RWPE1 (cell line): ENCODE measurements at places on chromosomes 16 and 17.

DNA sequence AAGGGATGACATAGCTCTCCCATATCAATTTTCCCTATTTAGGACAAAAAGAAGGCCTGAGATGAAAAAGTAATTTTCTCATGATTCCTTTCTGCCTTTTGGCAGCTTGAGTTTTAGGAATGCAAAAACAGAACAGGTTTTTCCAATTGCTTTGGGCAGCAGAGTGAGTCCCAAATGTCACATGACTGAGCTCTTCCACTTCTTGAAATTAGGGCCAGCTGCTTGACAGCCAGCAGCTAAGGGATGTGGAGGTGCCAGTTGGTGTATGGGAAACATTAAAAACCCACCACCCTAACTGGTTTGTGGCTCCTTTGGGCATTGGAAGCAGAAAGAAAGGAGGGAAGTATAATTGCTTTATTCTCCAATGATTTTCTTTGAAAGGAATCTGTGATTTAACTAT is 133.8 kb upstream of the FAM20A start:
- DNase-seq = no peak

- peak; percentile 44 for DNase-seq
Observed at GRCh38 chr16:15765880-15766279, 90.9 kb downstream of the MYH11 start.

GRCh38 chr17:65155622-65156021 is 18.5 kb downstream of the RGS9 start:
- no peak for DNase-seq

- DNase-seq = no peak
Observed at GRCh38 chr17:78184351-78184750, 2.5 kb downstream of the TK1 start.

DNA sequence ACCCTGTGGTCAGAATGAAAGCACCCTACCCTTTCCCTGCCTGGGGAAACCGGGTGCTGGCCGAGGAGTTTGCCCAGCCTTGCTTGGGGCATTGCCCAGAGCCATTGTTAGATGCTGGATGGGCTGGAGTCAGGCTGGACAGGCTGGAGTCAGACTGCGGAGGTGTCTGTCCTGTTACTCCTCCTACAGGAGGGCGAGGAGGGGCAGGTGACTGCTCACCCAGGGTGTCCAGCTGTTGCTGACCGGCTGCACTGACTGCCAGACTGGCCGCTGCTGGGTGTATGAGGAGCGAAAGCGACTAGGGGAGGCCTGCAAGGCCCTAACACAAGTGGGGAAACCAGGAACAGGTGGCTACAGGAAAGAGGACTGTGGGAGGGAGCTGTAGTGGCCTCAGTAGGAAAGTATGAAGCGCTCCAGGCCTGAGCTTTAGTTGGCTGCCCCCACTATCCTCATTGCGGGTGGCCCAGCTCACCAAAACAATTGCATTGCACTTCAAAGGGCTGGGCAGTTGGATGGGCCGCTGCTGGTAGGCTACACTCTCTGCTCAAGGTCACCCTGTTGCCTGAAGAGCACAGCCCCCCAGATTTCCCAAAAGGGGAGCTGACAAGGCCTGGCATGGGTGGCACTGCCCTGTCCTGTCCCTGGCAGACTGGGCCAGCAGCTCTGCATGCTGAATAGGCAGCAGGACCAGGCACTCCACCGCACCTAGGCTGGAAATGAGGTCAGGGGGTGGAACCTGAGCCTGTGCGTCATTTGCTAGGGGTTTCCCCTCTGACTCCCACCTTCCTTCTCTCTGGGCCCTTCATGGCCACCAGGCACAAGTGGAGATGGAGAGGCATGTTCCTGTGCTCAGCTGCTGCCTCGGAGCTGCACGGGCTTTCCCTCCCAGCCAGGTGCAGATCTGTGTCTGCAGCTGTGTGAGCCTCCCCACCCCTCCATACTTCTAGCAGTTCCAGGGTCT is 18.4 kb downstream of the LDHD start:
- no peak for DNase-seq

DNA sequence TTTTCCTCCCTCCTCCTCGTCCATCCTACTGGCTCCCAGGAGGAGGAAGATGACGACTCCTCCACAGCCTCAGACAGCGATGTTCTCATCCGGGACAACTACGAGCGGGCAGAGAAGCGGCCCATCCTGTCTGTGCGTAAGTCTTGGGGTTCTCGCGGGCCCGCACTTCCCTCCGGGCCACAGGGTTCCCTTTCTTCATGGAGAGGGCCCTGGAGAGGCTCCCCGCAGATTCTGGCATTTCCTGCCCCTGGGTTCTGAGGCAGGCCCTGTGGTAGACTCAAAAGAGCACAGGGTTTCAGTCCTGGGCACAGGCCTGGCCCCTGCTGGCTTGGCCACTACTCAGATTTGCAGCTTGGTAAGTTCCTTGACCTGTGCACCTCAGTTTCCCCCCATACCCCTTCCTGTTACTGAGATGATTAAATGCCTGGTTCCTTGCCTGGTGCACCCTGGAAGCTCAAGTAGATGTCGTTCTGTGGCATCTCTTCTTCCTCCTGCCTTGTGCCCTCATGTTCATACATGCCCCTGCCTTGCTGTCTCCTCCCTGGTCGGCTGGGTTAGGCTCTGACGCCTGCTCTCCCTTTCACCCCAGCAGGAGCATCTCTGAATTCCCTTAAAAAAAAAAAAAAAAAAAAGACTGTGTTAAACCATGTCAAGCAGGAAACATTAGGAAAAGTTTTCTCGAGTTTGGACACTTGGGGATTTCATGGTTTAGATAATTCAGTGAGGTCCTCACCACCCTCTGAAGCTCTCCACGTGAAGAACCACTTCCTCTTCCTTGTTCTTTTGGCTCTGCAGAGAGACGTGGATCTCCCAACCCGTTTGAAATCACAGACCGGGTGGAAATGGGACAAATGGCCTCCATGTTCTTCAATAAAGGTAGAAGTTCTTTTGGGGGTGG is 14.3 kb upstream of the NAT9 start:
- no peak for DNase-seq

DNA sequence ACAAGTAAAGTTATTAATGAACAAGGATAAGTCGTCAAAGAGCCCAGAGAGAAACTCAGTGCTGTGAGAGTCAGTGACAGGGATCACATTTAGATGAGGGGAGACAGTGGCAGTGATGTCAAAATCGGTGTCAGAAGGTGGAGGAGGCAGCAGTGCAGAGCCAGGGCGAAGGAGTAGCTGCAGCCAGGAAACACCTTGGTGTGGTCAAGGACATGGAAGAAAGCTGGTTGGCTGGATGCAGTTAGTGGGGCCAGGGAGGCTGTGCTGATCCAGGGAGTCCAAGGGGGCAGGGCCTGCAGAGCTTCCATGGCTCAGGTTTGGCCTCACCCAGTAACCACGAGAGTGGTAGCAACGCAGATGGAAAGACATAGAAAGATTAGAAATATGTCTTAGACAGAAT is 50.7 kb upstream of the ADORA2B start:
- DNase-seq = no peak
